ENCODE measurements at places on chromosomes 7 and 10. TPM values are rescaled to one million over a fixed set of nuclear protein-coding genes. Genes with fewer than 3 reads are reported as not detected.

R3HCC1L gene
- 15.9 TPM for total RNA-seq

RNF133 gene
- total RNA-seq = not detected

ANKRD61 gene
- total RNA-seq = 0.50 TPM

GPR26 gene
- not detected for total RNA-seq

RSPH10B gene
- total RNA-seq = not detected

CDNF gene
- total RNA-seq = 1.1 TPM

SUGCT gene
- 1.8 TPM for total RNA-seq
